Kidney epithelial cell (primary cell): ENCODE measurements at places on chromosomes 5 and 9. TPM values are rescaled to one million over a fixed set of nuclear protein-coding genes. Genes with fewer than 3 reads are reported as not detected.

GRCh38 chr9:89750117-89750791, 145.4 kb downstream of the GADD45G start:
- no peak for DNase-seq

GRCh38 chr9:136081113-136081825, 13.8 kb downstream of the NACC2 start:
- no peak for DNase-seq

Gene PCDHGA2
- 2.8 and 2.9 TPM in 2 replicates for total RNA-seq

- DNase-seq: no peak
Observed at GRCh38 chr5:127022846-127023245, 7.5 kb downstream of the MARCHF3 start.

Gene CD74
- 119 and 126 TPM in 2 replicates for total RNA-seq

Gene PTGES
- 37.9 and 39.5 TPM in 2 replicates for total RNA-seq

DNA sequence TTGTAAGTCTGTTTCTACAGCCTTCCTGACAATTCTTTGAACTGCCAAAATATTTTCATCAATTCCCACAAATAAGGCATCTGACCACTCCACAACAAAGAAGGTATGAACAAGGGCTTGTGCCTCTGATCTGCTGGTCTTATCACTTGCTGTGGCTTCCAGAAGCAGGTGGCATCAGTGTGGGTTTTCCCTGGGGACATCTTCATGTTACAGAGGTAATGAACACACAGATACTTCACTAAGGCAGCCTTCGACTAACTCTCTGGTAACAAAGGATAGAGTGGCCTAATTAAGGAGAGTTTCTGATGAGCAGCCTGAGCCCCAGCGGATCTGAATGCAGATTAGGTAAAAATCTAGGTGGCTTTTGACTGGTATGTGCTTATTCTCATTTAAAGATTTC, 15.2 kb upstream of the ERAP2 start:
- DNase-seq: no peak

DNA sequence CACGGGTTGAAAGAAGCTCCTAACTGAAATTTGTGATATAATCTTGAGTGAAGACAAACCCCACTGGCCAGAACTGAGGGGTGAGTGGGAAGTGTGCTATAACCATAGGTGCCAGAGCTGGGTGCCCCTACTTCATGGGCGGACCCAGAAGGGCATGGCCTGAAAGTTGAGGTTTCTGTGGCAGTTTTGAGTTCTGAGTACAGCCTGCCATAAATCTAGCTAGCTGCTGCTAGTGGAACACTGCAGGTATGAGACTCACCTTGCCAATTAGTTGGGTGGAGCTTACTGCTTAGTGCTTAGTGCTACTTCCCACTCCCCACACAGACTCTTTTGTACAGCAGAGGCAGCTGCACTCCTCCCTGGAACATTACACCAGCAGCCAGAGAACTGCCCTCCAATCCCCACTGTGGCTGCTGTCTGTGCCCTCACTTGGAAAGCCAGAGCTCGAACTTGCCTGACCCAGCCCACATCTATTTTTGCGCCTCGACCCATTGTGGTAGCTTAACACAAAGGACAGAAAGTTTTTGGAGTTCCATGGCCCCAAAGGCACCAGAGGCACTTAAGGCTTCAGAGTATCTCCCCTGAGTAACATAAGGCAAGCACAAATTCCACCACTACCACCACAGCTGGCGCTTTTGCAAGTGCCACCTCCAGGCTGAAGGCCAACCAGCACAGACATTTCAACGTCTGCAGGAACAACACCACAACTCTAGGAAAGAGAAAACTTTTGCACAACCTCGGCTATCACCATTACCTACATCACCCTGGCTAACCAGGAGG, 27.1 kb upstream of the PTGER4 start:
- no peak for DNase-seq

GRCh38 chr5:136810261-136810801, 445.0 kb upstream of the TRPC7 start:
- DNase-seq: no peak

DNA sequence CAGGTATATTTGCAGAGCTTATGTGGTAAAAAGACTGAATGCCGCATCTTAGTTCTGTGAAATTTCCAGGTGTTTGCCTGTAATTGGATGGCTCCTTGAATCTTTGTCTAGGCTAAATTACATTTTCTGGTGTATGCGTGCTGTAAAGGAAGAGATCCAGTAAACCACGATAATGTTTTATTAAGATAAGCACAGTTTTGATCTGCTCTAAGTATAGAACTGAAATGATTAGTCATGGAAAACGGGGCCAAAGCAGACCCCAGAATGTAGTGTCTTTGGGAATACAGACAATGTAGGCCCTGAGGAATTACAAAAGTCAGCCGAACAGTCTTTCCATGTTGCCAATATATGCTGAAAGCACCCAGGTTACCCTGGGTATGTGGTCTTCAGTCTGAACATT, 257.3 kb downstream of the FANCC start:
- DNase-seq: no peak

Gene SPINK4
- total RNA-seq: not detected in 2 replicates

- DNase-seq: no peak
Observed at GRCh38 chr9:34123682-34124081, 2.8 kb downstream of the DCAF12 start.

Gene HTR4
- total RNA-seq: not detected in 2 replicates

Gene PCDHGA8
- 0.96 and 1.0 TPM in 2 replicates for total RNA-seq

Gene FRRS1L
- under 0.01 and 0.14 TPM in 2 replicates for total RNA-seq

Gene TEX48
- not detected in 2 replicates for total RNA-seq

GRCh38 chr9:75365196-75365595, 276.9 kb downstream of the OSTF1 start:
- no peak for DNase-seq

- no peak for DNase-seq
Observed at GRCh38 chr5:61347080-61347479, 15.0 kb downstream of the ZSWIM6 start.

DNA sequence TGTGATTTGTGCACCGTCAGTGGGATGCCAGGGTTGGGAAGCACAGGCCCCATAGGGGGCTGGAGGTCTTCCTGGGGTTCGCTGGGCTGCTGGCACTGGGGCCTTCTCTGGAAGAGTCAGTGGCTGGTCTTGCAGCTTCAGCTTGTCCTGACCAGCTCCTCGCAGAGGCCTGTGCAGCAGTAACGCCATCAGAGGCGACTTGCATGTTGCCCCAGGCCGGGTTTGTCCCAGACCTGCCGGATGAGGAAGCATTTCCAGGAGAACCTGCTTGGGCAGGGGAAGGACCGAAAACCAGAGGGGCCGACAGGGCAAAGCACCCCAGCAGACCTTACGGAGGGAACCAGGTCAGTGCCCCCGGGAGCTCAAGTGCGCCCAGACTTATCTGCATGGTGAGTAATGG, 54.7 kb upstream of the IRX2 start:
- DNase-seq: no peak

Gene SLC6A7
- total RNA-seq: not detected in 2 replicates

Gene PCDHGA3
- 2.4 and 2.6 TPM in 2 replicates for total RNA-seq

- no peak for DNase-seq
Observed at GRCh38 chr9:69932901-69933300, 110.7 kb upstream of the MAMDC2 start.

- no peak for DNase-seq
Observed at GRCh38 chr5:154618696-154619095, 136.5 kb upstream of the LARP1 start.

Gene GPX8
- 42.5 and 59.0 TPM in 2 replicates for total RNA-seq

DNA sequence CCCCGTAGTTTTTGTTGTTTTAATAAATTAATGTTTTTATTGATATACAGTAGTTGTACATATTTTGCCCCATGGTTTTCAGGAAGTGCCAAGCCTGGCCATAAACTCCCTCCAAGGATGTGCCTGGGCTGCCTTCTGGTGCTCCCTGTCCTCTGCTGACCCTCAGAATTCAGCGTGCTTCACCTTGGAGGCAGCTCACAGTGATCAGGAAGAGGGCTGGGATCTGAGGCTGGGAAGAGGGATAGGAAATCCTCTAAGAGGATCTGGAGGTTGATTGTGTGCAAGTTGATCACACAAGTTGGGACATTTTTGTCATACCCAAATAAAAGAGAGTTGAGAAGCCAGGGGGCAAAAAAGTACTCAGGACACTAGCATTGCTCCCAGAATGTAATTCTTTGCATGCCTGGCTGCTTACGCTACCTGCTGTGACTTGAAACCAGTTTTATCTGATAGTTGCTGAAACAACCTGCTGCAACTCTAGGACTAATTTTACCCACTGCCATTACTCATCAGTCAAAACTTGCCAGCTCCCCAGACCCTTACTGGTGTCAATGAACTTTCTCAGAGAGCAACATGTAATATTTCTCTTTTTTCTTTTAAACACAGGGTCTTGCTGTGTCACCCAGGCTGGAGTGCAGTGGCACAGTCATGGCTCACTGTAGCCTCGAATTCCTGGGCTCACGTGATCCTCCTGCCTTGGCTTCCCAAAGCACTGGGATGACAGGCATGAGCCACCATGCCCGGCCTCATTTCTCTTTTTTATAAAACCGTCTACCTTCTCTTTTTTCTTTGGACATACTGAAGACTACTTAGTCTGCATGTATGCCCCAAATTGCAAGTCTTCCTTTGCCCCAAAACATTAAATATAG, 29.0 kb downstream of the PDE6A start:
- DNase-seq: no peak

DNA sequence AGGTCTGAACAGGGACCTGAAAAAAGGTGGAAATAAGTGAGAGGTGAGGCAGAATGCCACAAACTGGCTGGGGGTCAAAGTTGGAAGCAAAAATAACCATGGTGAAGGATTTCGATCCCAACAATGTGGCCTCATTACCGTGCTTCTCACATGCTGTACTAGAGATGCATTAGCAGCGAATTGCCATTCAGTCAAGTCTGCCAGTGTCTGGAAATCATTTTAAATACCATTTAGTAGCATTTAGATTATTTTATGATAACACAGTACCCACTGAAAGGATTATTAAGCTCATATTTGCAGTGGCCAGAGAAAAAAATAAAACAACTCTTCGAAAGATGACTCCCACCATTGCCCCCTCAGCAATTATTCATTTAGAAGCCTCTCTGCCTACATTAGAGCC, 294.6 kb upstream of the SLC24A2 start:
- no peak for DNase-seq

Gene AMBP
- not detected in 2 replicates for total RNA-seq
